ENCODE measurements at places on chromosomes 7 and 10.

DNA sequence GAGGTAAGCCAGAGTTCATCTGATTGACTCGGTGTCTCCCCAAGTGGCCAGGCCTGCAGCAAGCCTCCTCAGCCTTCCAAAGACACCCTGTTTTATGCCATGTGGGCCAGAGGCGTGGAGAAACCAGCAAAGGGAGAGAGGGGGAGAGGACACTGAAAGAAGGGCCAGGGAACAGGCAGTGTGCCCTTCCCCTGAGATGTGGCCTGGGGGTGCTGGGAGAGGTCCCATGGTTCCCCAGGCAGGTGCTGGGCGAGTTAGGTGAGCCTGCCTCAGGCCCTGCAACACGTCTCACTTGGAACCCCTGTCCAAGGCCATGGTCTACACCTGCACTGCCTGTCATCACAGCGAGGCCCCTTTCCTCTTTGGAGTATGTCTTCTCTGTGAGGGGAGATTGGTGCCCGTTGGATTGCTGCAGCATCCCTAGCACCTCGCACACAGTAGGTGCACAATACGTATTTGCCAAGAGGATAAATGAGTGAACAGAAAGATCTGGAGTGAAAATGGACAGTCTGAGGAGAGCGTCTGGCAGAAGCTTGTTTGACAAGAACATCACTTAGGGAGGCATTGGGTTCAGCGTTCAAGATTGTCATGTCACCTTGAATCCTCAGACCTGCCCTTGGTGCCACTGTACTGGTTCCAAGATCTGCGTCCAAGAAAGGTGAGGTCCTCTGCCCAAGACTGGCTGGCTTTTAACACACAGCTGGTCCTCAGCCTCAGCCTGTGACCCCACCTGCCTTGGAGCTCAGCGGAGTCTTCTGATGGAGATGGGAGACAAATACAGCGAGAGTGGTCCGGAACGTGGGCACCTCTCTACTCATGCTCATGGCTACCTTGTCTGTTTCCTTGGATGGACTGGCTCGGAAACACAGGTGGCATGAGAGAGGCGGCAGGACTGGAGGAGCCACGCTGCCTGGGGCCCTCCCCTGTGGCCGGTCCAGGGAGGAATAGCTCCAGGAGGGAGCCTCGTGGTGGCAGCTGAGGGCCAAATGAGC is 39.8 kb upstream of the NUB1 start:
- no peak overlapping the region for H3K4me3 ChIP-seq
- no peaks in the 10 kb centered on the region for H3K36me3 ChIP-seq
- no peak for DNase-seq
- H3K4me1 ChIP-seq, result peaks cover 5% of the 10 kb centered on the region

GRCh38 chr7:40536421-40536820 is 401.6 kb downstream of the SUGCT start:
- H3K4me3 ChIP-seq, result no peak overlapping the region
- no peaks in the 10 kb centered on the region for H3K4me1 ChIP-seq
- no peaks in the 10 kb centered on the region for H3K36me3 ChIP-seq
- DNase-seq, result no peak

DNA sequence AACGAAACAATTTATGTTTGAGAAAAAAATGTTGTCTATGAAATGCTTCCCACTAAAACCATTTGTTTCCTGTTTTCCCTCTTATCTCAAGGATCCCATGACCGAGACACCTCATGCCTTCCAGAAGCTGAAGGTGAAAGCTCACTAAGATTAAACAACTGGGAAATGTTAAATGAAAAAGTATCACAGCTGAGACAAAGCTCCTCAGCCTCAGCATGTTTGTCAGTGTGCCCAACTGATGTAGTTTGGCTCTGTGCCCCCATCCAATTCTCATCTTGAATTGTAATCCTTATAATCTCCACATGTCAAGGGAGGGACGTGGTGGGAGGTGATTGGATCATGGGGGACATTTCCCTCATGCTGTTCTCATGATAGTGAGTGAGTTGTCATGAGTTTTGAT is 327.3 kb downstream of the HTR7 start:
- no peak for DNase-seq
- peaks cover 10% of the 10 kb centered on the region for H3K27me3 ChIP-seq
- no peak overlapping the region for H3K27ac ChIP-seq
- no peaks in the 10 kb centered on the region for H3K36me3 ChIP-seq
- no peaks in the 10 kb centered on the region for H3K4me1 ChIP-seq

- H3K27ac ChIP-seq, result peak overlapping the region; percentile 56
- H3K36me3 ChIP-seq, result peaks cover 80% of the 10 kb centered on the region
- peaks cover 20% of the 10 kb centered on the region for H3K4me1 ChIP-seq
- H3K4me3 ChIP-seq, result peak overlapping the region; percentile 28
Measured at GRCh38 chr10:73759512-73760115, 15.4 kb downstream of the SEC24C start.

- H3K36me3 ChIP-seq, result peaks cover 3% of the 10 kb centered on the region
- DNase-seq, result peak; percentile 53
- peaks cover 26% of the 10 kb centered on the region for H3K4me1 ChIP-seq
- H3K4me3 ChIP-seq, result peak overlapping the region; percentile 85
Measured at GRCh38 chr7:148883266-148884048, 634 bp downstream of the EZH2 start.

GRCh38 chr7:43590862-43591557 is 8.1 kb downstream of the STK17A start:
- H3K36me3 ChIP-seq, result peaks cover 21% of the 10 kb centered on the region
- peak overlapping the region; percentile 81 for H3K27ac ChIP-seq
- no peaks in the 10 kb centered on the region for H3K27me3 ChIP-seq
- peak overlapping the region; percentile 50 for H3K4me3 ChIP-seq
- peaks cover 89% of the 10 kb centered on the region for H3K4me1 ChIP-seq

GRCh38 chr10:13844651-13845050 is 257.9 kb downstream of the PRPF18 start:
- no peaks in the 10 kb centered on the region for H3K36me3 ChIP-seq
- H3K27me3 ChIP-seq, result peaks cover 44% of the 10 kb centered on the region
- no peak for DNase-seq
- no peak overlapping the region for H3K27ac ChIP-seq
- H3K4me3 ChIP-seq, result no peak overlapping the region

DNA sequence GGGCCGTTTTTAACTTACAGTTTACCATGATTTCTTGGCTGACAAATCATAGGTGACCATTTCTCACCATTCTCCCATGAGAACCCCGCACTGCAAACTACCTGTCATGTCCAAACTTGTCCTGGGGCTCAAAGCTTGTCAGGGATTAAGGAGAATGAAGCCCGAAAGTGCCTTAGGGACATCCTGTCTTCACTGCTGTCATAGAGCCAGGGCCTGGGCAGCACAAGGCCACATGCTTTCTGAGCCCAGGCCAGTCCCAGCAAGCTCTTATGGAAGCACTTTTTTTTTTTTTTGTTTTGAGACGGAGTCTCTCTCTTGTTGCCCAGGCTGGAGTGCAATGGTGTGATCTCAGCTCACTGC is 33.9 kb downstream of the CCM2 start:
- H3K4me3 ChIP-seq, result no peak overlapping the region
- H3K27me3 ChIP-seq, result no peaks in the 10 kb centered on the region
- peak overlapping the region; percentile 71 for H3K27ac ChIP-seq

DNA sequence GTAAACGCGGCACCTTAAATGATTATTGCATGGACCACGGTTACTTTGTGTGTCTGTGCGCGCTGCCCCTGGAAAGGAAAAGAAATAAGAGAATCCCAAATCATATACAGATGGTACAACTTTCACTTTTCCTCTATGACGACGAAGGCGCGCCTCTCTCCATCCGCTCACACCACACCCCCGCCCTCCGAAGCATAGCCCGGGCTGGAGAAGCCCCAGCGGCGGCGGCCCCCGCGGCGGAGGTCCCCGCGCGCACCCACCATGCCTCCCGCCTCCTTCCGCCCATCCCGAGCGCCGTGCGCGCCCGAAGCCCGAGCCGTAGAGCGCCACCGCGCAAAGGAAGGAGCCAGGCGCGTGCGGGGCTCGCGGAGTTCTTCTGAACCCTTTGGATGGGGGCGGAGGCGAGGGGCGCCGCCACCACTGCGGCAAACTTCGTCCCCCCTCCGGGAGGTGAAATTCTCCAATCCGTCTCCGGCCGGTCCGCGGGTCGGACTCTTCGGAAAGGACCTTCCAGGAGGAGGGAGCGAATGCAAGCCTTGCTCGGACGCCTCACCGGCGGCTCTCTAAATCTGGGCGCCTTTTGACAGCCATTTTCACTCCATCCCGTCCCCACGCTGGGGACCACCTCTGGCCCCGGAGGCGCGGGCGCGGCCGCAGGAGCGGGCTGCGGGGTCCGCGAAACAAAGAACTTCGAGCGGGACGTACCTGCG is 588 bp downstream of the GLI3 start:
- peak overlapping the region; percentile 72 for H3K4me3 ChIP-seq
- H3K4me1 ChIP-seq, result peaks cover 20% of the 10 kb centered on the region
- H3K27me3 ChIP-seq, result peaks cover 51% of the 10 kb centered on the region

GRCh38 chr7:26910221-26910620 is 45.8 kb upstream of the SKAP2 start:
- no peaks in the 10 kb centered on the region for H3K36me3 ChIP-seq
- no peak for DNase-seq
- H3K27me3 ChIP-seq, result peaks cover 5% of the 10 kb centered on the region
- no peak overlapping the region for H3K27ac ChIP-seq
- H3K4me3 ChIP-seq, result no peak overlapping the region

DNA sequence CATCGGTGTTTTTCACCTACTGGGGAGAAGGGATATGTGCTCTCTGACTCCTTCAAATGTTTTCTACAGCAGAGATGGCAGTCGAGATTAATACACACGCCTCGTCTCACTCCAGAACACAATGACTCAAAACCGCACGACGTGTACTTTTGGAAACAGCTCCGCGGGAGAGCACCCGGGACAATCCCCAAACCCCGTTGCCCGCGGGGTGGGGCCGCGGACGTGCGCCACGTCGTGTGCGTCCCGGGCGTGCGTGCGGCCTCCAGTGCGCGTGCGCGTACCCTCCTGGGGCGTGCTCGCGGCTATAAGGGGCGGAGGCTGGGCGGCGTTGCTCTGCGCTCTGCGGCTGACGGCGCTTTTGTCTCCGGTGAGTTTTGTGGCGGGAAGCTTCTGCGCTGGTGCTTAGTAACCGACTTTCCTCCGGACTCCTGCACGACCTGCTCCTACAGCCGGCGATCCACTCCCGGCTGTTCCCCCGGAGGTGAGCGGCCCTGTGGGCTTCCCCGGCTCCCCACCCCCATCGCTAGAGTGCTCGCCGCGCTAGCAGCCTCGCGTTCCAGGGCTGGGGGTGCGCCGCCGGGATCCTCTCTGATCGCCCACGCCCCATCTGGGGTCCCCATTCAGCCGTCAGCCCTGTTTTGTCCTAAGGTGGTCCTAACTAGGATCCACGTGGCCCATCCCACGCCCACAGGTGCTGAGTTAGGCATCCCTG is at the start of gene HILPDA:
Gene HILPDA (plus strand): TSS at position 336 of the 712 bp plus-strand sequence. CDS start 1,391 bp downstream, outside the sequence.
- peak within 1 kb of the TSS; percentile 100 for H3K27ac ChIP-seq
- H3K4me3 ChIP-seq, result peak within 1 kb of the TSS; percentile 95
- H3K27me3 ChIP-seq, result no peaks in the 10 kb centered on the region
- H3K36me3 ChIP-seq, result peaks cover 12% of the 10 kb centered on the region
- peak; percentile 95 for DNase-seq

DNA sequence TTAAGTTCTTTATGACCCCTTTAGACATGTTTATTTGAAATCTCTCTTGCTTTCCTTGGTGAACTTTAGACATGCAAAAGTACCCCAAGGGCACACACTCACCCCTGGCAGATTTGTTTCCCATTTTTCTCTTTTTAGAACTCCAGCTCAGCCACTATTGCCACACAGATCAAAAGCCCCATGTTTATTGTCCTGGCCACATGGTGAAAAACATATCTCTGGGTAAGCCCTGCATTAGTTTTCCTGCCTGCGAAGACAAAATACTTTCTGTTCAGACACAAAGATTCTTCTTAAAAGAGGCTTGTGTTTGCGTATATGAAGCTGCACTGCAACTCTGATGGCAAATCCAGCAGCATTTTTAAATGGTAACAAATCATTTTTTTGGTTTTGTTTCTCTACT is 200.0 kb downstream of the POLR1F start:
- no peak for DNase-seq
- H3K27me3 ChIP-seq, result no peaks in the 10 kb centered on the region
- no peaks in the 10 kb centered on the region for H3K36me3 ChIP-seq

DNA sequence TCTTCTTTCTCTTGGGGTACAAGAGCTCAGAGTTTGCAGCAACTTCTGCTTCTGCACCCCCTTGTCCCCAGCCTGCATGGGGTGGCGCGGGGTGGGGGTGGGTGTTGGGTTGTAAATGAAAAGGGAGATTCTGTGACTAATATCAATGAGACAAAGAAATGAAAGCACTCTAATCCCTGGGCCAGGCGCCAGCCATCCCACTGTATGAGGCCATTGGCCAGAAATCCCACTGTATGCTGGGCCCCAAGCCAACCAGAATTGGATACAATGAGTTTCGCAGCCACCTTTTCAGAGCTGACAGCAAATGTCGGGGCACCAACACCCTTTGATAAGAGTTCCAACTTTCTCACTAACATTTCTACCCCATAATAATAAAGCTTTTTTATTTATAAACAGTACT is 10.9 kb upstream of the PTN start:
- no peaks in the 10 kb centered on the region for H3K27me3 ChIP-seq
- H3K4me3 ChIP-seq, result no peak overlapping the region
- no peak for DNase-seq
- H3K36me3 ChIP-seq, result no peaks in the 10 kb centered on the region
- H3K4me1 ChIP-seq, result no peaks in the 10 kb centered on the region
- H3K27ac ChIP-seq, result no peak overlapping the region

DNA sequence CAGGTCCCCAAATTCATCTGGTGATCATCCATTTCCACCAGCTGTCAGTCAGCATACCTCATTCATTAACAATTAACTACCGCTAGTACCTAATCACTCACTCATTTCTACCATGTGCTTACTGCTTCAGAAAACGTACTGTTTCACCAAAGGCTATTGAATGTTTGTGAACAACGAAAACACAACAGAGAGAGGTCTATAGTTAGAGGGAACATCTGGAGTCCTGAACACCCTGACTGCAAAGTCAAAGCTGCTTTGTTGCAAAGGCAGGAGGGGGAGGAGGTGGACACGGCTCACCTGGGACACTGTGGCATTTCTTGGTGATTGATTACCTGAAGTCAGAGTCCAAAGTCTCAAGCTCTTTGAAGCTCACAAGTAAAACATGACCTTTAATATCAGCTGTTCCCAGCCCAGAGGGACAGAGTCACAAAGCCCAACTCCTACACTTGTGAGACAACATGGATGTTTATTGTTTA is 342.3 kb upstream of the ADARB2 start:
- H3K27me3 ChIP-seq, result peaks cover 2% of the 10 kb centered on the region
- no peaks in the 10 kb centered on the region for H3K4me1 ChIP-seq
- no peaks in the 10 kb centered on the region for H3K36me3 ChIP-seq
- no peak overlapping the region for H3K27ac ChIP-seq
- no peak for DNase-seq

DNA sequence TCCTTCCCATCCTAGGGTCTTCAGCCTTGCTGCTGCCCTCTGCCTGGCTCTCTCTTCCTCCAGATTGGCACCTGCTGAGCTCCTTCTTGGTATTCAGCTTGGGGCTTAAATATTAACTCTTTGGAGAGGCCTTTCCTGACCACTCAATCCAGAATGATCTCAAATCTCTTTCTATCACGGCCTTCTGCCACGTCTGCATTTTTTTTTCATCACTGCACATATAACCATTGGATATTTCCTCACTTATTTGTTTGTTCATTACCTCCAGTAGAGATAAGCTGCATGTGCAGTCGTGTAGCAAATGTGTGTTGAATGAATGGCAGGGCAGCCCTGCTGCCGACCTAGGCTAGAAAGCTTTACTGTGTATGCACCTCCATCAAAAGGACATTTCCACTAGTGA is 51.6 kb upstream of the MPP7 start:
- H3K4me1 ChIP-seq, result no peaks in the 10 kb centered on the region
- no peaks in the 10 kb centered on the region for H3K36me3 ChIP-seq
- no peak overlapping the region for H3K27ac ChIP-seq
- H3K27me3 ChIP-seq, result peaks cover 2% of the 10 kb centered on the region
- no peak for DNase-seq
- no peak overlapping the region for H3K4me3 ChIP-seq

- H3K4me1 ChIP-seq, result peaks cover 35% of the 10 kb centered on the region
- peak overlapping the region; percentile 66 for H3K4me3 ChIP-seq
- DNase-seq, result no peak
- peak overlapping the region; percentile 50 for H3K27ac ChIP-seq
- peaks cover 22% of the 10 kb centered on the region for H3K36me3 ChIP-seq
- no peaks in the 10 kb centered on the region for H3K27me3 ChIP-seq
Measured at GRCh38 chr10:133381036-133381435, 2.0 kb downstream of the PAOX start.

All from activated B cell treated with CpG ODN at 0.5 μM for 24 hours (primary cell).